LNCaP clone FGC (cell line): ENCODE measurements at places on chromosomes 12 and 14.

DNA sequence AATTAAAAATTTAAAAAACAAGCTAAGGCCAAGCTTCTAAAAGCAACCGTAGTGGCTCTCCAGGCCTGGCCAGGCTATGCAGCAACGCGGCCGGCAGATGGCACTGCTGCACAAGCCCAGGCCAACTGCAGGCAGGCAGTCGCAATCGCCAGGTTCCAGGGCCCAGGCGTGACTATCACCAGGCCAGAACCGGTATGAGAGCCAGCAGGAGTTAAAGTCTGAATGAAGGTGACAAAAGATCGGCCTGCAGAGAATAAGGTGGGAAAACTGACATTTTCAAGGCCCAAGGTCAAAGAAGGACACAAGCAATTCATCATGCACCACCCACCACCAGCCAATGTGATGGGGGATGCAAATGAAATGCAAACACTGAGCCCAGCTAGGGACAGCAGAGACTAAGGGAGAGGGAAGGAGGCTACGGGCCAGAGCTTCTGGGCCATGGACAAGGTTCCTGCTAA lies 43.6 kb upstream of the ANO2 start:
- peak; percentile 64 for DNase-seq

- DNase-seq, result no peak
Observed at GRCh38 chr12:89469361-89469760, 55.2 kb downstream of the GALNT4 start.

- no peak for DNase-seq
Observed at GRCh38 chr12:66137937-66138336, 7.4 kb upstream of the LLPH start.

GRCh38 chr14:23071244-23071920 lies 14.1 kb upstream of the CDH24 start:
- DNase-seq, result peak; percentile 81

DNA sequence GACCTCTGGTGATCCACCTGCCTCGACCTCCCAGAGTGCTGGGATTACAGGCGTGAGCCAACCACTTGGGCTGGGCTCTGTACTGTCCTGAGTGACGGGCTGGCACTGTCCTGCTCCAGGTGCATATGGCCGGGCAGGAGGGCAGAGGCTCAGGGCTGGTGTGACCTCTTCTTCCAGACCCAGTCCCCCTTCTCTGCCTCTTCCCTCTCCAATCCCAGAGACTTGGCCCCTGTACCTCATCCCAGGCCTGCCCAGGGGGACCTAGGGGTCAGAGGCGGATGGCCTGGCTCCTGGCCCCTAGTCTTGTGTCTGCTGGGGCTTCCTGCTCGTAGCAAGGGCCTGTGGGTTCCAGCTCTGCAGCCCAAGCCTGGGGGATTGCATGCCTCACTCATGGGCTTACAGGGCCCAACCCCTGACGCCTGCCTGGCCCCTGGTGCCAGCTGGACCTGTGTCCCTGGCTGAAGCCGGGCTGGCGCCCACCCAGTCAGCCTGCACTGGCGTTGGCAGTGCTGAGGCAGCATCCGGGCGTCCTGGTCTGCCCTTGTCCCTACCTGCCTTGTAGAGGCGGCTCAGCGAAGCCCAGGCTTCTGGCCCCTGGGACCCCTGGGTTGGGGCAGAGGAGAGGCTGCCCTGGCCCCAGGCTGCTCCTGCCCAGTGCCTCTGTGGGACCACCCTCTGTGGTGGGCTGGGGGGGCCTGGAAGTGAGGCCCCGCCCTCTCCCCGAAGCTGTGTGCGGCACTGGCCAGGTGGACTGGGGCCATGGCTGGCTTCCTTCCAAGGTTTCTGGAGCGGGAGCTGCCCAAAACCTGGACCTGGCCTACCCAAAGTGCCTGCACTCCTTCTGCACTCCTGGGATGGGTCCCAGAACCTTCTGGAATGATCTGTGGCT lies 4.3 kb downstream of the TEDC1 start:
- peak; percentile 44 for DNase-seq

DNA sequence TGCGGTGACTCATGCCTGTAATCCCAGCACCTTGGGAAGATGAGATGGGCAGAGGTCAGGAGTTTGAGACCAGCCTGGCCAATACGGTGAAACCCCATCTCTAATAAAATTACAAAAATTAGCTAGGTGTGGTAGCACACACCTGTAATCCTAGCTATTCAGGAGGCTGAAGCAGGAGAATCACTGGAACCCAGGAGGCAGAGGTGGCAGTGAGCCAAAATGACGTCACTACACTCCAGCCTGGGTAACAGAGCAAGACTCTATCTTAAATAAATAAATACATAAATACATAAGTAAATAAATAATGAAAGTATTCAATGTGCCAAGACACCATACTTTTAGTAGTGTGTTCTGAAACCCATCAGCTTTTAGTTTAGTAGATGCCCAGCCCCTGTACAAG lies 308.1 kb upstream of the FLRT2 start:
- no peak for DNase-seq

DNA sequence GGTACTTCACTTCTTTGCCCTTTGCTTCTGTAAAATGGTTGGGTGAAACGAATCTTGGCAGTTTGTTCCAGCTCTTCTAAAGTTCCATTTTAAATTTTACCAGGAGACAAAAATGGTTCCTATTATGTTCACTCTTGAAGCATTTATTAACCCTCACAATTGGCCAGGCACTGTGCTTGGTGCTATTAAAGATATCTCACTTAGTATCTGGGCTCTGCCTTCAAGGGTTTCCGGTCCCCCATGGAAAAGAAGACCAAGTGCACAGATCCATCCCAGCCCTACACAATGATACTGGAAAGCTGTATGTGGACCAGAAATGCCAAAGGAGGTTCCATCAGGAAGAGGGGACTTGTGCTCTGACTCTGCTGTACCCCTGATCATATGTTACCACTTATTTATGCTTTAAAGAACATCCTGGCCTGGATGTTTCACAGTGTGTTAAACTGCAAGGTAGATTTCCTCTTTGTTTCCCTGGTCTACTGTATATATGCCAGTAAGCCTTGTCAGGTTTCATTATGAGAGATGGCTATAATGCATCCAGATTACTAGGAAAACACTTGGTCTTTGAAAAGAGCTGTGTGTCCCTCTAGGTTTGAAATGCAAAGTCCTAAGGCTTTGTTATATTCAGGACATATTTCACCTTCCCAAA lies 154.8 kb downstream of the PRKCH start:
- DNase-seq, result no peak

GRCh38 chr12:95460896-95461295 lies 13.1 kb upstream of the METAP2 start:
- DNase-seq, result no peak

DNA sequence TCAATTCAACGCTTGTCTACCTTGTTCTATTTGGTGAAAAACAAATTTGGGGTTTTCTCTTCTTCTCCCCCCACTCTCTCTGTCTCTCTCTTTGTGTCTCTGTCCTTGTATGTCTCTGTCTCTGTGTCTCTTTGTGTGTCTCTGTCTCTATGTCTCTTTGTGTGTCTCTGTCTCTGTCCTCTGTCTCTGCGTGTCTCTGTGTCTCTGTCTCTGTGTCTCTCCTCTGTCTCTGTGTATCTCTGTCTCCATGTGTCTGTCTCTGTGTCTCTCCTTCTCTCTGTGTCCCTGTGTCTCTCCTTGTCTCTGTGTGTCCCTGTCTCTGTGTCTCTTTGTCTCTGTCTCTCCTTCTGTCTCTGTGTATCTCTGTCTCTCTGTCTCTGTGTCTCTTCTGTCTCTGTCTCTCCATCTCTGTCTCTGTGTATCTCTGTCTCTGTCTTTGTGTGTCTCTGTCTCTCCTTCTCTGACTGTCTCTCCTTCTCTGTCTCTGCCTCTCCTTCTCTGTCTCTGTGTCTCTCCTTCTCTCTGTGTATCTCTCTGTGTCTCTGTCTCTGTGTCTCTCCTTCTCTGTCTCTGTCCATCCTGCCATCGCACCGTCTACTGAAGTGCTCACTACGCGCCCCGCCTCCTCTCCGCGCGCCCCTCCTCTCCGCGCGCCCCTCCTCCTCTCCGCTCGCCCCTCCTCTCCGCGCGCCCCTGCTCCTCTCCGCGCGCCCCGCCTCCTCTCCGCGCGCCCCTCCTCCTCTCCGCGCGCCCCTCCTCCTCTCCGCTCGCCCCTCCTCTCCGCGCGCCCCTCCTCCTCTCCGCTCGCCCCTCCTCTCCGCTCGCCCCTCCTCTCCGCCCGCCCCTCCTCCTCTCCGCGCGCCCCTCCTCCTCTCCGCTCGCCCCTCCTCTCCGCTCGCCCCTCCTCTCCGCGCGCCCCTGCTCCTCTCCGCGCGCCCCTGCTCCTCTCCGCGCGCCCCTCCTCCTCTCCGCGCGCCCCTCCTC lies 12.8 kb downstream of the LRCOL1 start:
- DNase-seq, result no peak

DNA sequence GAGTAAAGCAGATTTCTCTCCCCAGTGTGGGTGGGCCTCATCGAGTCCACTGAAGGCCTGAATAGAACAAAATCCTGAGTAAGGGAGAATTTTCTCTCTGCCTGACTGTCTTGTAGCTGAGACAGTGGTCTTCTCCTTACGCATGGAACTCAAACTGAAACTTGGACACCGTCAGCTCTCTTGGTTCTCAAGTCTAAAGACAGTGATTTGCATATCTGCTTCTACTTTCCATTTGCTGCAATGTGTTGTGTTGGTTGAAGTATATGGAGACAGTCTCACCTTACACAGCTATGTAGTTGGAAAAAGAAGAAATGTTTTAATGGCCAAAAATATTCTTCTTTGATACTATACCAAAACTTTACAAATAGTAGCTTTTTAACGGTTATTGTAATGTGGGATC lies 160.2 kb upstream of the LMNTD1 start:
- no peak for DNase-seq

DNA sequence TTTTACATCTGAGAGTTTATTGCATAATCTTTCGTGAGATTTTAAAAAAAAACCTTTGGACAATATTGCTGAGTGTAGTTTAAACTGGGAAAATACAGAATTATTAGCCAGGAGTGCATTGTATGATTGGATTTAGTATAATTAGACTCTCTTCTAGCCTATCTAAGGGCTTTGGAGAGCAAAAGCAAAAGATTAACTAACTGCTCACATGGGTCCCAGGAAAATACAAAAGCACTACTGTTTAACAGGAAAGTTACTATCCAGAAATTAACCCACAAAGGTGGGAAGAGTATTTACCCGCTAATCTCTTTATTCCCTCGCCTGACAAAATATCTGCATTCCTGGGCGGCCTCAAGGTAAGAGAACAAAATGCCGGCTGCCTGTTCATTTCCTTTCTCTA lies 309.5 kb downstream of the ATXN7L3B start:
- DNase-seq, result no peak
